ENCODE measurements at places on chromosomes 3 and 15.
A peak's percentile ranks its signal among the peaks of the same experiment; 100 is the strongest.

DNA sequence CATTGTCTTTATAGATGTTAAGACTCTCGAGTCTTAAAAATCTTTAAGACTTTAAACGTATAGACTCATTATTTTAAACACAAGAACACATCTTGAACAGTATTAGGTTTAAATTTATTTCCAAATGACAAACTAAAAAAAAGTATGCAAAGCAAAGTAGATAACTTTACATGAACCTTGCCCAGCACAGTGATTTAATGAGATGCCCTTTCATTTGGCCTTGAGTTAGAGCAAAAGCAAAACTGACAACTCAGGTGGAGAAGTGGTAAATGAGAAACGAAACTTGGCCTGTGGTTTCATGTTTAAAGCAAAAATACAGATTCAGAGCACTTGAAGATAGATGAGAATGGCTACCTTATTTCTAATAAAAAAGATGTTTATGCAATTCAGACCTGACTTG lies 8.6 kb downstream of the GPR15 start:
- no peak for DNase-seq

DNA sequence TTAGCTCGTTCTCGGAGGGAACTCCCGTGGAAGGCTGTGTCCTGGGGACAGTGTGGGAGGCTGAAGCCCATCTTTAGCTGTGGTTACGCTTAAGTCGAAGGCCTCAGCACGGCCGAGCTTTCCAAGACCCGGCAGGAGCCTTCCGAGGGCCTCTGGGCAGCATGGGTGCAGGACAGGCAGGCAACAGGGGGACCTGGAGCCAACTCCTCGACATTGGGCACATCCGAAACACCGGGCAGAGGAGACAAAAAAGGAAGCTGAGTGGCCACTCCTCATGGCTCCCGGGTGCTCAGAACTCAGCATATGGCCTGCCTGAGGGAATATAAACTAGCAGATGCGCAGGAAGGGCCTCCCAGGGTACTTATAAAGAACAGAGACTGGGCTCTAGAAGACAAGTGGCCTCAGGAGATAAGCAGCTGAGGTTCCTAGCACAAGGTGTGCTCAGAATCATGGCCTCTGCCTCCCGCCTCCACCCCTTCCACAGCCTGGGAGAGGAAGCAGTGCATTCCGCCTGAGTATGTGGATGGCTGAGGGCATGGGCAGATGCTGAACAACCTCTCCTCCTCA lies 34.1 kb downstream of the ABTB1 start:
- no peak for DNase-seq

GRCh38 chr3:69650066-69650419 lies 89.2 kb upstream of the MITF start:
- no peak for DNase-seq

- peak; percentile 82 for DNase-seq
Measured at GRCh38 chr3:69212411-69213160, 90.2 kb upstream of the LMOD3 start.

DNA sequence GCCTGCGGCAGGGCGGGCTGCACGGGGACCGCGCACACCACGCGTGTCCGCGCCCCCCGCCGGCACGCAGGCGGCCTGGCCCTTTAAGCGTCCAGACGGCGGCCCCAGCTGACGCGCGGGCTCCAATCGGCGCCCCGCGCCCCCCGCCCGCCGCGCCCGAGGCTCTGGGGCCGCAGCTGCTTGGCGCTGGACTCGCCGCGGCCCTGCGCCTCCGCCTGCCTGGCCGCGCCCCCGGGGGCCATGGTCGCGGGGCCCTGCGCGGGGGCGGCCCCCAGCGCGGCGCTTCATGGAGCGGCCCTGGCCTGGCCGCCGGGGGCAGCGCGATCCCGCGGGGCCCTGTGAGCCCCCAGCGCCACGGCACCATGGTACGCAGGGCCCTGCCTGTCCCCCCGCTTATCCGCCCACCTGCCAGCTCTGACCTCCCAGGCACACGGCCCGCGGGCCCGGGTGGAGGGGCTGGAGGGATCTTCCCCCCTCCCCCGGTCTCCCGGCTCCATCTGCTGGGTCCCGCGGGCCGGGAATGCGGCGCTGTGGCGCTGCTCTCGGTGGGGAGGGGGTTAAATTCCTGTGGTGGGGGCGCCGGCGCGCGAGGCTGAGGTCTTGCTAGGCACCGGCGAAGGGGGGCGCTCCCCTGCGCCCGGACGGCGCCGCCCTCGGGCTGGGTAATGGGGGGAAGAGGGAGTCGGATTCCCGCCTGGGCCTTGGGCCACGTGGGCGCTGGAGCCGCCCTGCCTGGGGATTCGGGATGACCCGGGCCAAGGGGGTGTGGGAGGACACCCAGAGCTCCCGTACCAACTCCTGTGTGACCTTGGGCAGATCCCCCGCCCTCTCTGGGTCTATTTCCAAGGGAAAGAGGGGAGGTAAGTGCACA lies 1.1 kb downstream of the ZBTB47 start:
- DNase-seq = no peak

- no peak for DNase-seq
Measured at GRCh38 chr15:74977599-74977998, 17.8 kb upstream of the SCAMP5 start.

GRCh38 chr3:16378920-16379319 lies 113.9 kb downstream of the OXNAD1 start:
- no peak for DNase-seq

- DNase-seq = no peak
Measured at GRCh38 chr3:122934251-122934650, 93.3 kb downstream of the SEMA5B start.

GRCh38 chr15:28100516-28101195 lies 1.5 kb upstream of the OCA2 start:
- no peak for DNase-seq

GRCh38 chr3:43696441-43696840 lies 5.7 kb downstream of the ABHD5 start:
- DNase-seq = no peak

GRCh38 chr15:90154861-90155626 lies 46.1 kb upstream of the SEMA4B start:
- no peak for DNase-seq

DNA sequence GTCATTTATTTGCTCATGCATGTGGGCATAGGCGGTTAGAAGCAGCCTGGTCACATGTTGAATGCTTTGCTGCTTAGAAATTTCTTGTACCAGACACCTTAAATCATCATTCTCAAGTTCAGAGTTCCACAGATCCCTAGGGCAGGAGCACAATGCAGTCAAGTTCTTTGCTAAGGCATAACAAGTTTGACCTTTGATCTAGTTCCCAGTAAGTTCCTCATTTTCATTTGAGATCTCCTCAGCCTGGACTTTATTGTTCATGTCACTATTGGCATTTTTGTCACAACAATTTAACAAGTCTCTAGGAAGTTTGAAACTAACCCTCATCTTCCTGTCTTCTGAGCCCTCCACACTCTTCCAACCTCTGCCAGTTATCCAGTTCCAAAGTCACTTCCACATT lies 22.8 kb downstream of the HGD start:
- no peak for DNase-seq

DNA sequence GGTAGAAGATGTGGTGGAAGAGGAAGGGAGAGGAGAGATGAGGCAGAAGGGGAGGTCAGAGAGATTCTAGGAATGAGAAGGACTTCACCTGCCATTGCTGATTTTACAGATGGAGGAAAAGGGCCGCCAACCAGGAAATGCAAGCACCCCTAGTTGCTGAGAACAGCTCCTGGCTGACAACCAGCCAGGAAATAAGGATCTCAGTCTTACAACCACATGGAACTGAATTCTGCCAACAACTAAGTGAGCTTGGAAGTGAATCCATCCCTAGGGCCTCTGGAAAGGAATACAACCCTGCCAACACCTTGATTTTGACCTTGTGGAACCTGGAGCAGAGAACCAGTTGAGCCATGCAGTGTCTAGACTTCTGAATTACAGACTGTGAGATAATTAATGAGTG lies 86.6 kb downstream of the EDEM1 start:
- no peak for DNase-seq

GRCh38 chr3:126704494-126705214 lies 614 bp downstream of the CHCHD6 start:
- peak; percentile 18 for DNase-seq

DNA sequence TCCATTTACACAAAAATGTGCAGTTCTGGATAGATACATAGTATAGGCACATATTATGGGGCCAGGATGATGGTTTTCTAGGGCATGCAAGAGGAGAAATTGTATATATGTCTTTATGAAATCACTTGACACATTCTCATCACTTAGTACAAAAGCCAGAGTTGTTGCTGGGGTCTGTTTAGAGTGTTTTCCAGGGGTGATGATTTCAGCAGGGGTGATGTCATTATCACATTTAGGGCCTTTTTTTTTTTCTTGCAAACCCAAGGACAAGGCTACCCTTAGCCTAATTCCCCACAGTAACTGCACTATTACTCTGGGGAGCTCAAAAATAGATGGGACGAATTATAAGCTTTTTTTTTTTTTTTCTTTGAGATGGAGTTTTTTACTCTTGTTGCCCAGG lies 3.6 kb downstream of the ZNF589 start:
- DNase-seq = no peak

DNA sequence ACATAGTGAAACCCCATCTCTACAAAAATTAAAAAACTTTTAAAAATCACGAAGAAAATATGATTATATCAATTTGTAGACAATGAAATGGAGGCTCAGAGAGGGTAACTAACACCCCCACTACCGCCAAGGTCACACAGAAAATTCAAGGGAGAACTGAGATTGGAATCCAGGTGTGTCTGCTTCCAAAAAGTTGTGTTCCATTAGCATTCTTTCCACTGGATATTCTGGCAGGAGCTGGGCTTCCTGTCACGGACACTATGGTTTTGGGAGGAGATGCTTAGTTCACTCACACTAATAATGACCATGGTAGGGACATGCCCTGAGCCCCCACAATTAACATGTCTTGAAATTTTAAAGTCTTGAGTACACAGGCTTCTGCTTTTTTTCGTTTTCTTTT lies 28.8 kb downstream of the CTSH start:
- no peak for DNase-seq

GRCh38 chr3:113697500-113698090 lies 1.2 kb upstream of the USF3 start:
- DNase-seq = peak; percentile 21

DNA sequence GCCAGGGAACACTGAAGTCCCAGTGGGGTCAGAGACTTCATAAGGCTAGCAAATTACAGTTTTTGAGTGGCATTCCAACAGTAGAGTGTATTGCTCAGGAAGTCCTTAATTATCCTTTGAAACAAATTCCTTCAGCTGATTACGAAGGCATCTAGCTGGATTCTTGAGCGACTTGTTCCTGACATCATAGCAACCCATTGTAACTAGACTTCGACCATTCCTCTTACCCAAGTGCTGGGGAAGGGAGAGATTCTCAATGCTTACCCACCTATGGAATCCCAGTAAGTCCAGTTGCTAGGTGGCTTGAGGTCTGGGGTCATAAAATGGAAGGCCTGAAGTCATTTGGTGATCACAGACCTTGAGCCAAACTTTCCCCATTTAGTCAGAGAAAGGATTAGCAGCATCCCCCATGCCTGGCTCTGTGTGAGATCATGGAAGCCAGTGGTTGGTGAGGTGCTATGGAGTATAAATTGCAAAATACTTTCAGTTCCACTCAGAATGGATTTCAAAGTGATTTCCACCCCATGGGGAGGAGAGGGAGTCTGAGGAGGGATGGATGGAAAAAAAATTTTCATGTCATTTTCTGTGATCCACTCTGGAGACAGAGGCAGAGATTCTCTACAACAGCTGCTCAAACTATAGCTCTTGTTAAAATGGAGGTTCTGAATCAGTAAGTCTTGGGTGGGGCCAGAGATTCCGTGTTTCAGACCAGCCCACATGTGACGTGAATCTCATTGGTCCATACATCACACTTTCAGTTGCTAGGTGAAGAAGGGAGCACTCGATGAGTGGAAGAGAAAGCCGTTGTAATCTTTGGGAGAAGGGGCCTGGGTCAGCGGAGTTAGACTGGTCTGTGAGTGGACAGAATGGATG lies 45.7 kb downstream of the CD86 start:
- peak; percentile 42 for DNase-seq

DNA sequence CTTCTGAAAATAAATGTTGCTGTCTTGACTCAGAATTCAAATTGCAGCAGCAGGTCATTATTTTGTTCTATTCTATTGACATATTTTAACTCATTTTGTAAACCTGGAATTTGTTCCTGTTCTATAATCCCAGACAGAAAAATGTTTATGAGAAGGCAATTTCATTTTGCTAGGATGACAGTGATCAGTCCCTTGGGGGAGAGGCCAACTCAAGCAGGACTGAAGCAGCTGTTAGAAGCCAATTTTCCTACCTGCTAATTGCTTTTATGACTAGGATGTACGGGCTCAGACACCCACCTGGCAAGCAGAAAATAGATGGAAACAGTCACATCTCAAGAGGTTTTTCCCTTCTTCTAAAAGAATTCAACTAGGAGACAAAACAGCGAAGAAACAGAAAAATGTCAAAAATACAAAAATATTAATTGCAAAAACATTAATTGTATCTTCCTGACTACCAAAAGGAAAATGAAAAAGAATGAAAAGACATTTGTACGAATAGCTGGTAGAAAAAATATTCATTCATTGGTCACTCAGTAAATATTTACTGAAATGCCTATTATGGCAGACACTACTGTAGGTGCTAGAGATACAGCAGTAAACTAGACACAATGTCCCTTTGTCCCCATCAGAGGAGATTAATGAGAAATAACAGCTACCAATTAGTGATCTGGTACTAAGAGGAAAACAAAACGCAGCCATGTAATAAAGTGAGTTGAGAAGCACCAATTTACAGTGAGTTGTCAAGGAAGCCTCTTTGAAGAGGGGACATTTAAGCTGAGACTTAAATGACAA lies 73.5 kb downstream of the PEAK1 start:
- DNase-seq = no peak

- DNase-seq = no peak
Measured at GRCh38 chr3:175274474-175275218, 415.5 kb downstream of the NAALADL2 start.

- no peak for DNase-seq
Measured at GRCh38 chr3:27680517-27681246, 41.4 kb downstream of the EOMES start.

DNA sequence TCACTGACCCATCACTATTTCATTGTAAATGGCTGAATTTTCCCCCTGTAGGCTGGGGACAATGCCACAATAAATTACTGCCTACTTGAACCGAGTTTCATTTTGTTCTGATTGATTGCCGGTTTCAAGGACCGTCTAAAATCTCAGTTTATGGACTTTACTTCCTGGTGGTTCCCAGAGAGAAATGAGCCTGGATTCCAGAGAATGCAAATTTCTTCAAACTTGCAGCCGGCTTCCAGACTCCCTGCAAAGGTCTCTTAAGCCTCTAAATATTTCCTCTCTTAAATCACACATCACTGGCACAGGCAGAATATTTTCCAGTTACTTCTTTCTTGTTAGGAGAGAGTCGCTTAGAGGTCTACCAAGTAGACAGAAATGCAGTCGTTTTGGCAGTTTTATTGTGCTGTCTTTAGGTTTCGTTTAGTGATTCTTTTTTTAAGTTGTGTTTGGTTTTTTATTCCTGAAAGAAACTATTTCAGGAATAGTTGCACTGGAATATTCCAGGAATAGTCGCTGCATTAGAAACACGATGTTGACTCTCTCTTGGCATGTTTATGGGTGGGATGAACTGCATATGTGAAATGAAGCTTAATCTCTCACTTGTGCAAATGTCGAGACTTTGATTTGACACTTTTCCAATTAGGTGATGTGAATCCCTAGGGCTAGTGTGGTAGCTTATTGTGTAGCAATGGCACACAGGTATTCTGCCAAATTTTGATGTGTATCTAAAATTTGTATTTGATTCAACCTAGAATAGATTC lies 284.1 kb upstream of the NR2E3 start:
- DNase-seq = no peak
